Body of pancreas (tissue), 4 donors: ENCODE measurements at places on chromosomes 1 and 21. TPM values are rescaled to one million over a fixed set of nuclear protein-coding genes. Genes with fewer than 3 reads are reported as not detected.
A peak's percentile ranks its signal among the peaks of the same experiment; 100 is the strongest.

Gene DCST1
- total RNA-seq: not detected

Gene CHRNB2
- 7.6 TPM for total RNA-seq

DNA sequence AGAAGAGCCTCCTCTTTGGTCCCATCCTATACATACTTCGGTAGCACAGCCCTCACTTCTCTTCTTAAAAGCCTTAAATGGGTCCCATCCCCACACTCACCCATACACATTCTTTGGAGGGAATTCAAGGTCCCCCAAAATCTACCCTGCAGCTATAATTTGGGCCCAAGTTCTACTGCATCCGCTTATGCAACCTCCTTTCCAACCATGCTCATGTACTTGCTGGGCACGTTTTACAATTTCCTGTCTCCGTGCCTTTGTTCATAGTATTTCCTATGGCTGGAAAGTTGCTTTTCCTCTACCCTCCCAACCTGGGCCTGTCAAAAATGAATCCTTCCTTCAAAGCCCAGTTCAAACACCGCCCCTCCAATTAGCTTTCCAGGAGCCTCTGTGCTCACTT, 99.7 kb downstream of the SLC45A1 start:
- H3K36me3 ChIP-seq: peaks cover 2% of the 10 kb centered on the region
- H3K27me3 ChIP-seq: no peaks in the 10 kb centered on the region

- peak overlapping the region; percentile 73 for H3K27ac ChIP-seq
- H3K4me1 ChIP-seq: peaks cover 46% of the 10 kb centered on the region
- H3K27me3 ChIP-seq: no peaks in the 10 kb centered on the region
- H3K36me3 ChIP-seq: peaks cover 2% of the 10 kb centered on the region
- no peak overlapping the region for H3K4me3 ChIP-seq
Measured at GRCh38 chr1:230850547-230850946, 17.8 kb downstream of the C1orf198 start.
